Colonic mucosa (tissue), 4 donors: ENCODE measurements at places on chromosomes 4 and X.

- DNase-seq: peak; percentile 49
Measured at GRCh38 chr4:26410385-26411293, 79.6 kb downstream of the CCKAR start.

- no peak for DNase-seq
Measured at GRCh38 chr4:109649872-109650271, 53.4 kb downstream of the CASP6 start.

DNA sequence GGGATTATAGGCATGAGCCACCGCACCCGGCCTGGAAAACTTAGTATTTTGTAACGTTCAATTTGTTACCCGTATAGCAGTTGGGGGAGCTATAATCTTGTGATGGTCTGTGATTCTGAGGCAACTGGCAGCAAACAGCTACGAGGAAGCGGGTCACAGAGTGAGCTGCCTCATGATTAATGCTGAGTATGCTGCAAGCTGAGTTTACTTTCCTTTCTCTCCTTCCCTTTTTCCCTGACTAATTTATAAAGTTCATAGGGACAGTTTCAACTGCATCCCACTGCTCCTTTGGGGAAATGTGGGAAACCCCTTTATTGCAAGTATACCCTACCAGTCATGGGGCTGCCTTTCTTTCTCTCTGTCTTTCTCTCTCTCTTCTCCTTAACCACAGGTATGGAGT, 17.7 kb upstream of the ELOVL6 start:
- DNase-seq: no peak

DNA sequence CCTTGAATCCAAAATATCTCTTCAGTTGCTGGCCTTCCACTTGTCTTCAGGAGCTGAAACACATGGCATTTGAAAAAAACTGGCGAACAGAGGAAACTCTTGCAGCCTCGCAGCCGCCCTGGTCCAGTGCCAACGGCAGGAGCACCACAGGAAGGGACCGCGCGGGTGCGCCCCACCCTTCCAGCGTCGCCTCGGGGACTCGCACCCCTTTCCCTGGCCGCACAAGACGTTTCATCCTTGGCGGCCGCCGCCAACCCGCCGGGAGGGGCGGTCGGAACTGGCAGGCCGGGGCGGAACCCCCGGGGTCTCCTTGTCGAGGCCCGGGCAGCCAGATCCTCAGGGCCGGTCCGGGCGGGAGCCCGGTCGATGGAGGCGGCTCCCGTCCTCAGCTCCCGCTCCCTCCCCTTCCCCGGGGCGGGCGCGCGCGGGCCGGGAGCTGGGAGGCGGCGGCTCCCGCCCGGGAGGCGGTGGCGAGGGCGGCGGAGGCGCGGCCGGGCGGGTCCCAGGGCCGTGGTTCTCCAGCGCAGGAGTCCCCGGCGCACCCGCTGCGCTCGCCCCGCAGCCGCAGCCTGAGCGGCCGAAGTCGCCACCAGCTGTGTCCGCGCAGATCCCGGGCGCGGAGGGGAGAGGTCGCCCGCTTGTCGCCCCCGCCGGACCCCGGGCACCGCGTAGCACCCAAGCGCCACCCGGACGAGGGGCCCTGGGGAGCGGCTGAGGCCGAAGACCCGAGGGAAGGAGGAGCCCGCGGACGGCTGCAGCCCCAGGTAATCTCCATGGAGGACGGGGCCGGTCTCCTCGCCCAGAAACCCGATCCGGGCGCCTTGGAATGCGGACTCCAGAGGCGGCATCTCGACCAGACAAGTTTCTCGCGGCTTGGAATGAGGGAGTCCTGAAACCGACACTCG, 886 bp upstream of the NDST3 start:
- DNase-seq: peak; percentile 63

- no peak for DNase-seq
Measured at GRCh38 chrX:13376857-13377549, 57.1 kb upstream of the ATXN3L start.

GRCh38 chr4:136881666-136882065, 650.6 kb downstream of the PCDH18 start:
- DNase-seq: no peak

- no peak for DNase-seq
Measured at GRCh38 chr4:186644311-186644638, 79.4 kb downstream of the FAT1 start.

DNA sequence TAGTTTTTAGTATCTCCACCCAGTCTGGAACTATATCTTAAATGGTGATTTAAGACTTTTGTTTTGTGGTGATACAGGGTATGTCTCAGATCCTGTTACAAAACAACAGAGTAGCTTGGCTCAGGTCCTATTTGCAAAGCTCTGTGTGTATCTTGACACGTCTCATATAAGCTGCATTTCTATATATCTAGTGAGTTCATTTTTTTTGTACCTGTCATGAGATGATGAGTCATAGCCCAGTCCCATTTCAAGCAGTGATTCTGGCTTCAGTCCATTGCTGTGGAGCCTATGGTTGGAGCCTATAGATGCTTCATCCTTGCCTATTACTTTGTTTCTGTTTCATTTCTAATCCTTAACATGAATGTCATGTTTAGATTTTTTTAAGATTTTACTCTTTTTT, 23.0 kb downstream of the GRXCR1 start:
- DNase-seq: no peak

DNA sequence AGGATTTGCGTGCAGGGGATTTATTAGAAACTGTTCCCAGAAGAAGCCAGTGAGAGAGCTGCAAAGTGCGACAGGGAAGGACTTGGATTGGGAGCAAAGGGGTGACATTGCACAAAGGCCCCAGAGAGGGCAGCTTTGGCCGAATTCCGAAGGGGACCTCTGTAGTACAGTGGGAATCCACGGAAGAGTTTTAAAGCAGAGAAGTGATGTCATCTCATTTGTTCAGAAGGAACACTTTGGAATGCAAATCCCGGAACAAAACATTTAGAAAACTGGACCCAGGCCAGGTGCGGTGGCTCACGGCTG, 71.7 kb downstream of the FAM184B start:
- DNase-seq: no peak

DNA sequence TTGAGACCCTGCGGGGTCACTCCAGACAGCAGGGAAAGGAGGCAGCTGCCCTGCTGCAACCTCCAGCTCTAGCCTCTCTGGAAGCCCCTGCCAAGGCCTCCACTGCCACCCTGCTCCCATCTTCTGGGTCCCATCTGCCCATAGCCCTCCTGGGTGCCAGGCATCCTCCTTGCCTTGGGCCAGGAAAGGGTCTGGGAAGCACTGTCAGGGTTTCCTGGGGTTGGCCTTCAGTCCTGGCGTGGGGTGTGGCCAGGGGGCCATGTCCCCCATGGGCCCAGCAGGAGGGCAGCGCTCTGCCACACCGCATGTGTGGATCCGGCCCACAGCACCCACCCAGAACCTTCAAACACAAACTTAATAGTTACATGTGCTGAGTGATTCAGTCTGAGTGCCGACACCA, 3.4 kb upstream of the CPLX1 start:
- no peak for DNase-seq

GRCh38 chr4:61149278-61149677, 50.8 kb upstream of the ADGRL3 start:
- no peak for DNase-seq

- DNase-seq: no peak
Measured at GRCh38 chr4:107292979-107293378, 256.9 kb upstream of the DKK2 start.

DNA sequence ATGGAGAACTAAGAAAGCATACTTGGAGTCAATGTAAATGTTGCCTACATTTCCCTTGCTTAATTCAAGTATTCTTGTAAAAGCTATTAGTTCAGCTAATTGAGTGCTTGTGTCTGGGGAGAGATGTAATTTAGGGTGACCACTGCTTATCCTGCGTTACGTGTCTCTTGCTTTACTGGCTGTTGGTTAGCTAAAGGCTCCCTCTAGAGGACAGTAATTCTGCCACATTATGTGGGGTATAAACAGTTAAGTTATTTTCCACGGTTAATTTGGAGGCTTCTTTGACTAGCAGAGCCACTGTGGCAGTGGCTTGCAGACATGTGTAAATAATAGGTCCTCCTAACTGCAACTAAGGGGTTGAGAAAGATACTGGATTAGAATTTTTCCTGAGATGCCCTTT, 25.3 kb upstream of the NAF1 start:
- DNase-seq: no peak

DNA sequence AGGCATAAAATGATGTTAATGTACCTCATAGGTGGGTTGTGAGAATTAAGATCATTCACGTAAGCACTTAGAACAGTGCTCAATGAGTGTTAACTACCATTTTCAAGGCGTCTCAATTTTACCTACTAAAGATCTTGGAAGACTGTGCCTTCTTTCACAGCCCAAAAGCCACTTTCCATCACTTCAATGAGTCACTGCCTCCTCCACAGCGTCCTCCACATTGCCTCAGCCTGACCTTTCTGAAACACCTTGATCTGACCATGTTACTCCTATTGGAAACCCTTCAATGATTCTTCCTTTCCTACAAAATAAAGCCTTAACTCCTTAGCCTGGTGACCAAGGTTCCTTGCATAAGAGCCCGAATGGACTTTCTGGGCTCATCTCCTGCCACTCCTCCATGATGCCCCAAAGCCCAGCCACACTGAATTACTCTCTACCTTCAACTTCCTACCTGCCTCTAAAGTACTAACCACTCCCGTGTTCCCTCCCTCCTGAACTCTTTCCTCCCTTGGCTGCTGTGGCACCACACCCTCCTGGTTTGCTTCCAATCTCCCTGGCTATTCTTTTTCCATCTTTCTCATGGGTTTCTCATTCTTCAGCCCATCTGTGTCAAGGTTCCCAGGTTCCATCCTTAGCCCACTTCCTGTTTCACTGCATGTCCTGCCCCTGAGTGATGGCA, 22.1 kb downstream of the SLC25A53 start:
- DNase-seq: no peak

GRCh38 chr4:184616633-184617551, 32.4 kb downstream of the CASP3 start:
- no peak for DNase-seq

GRCh38 chr4:177569434-177569833, 127.2 kb upstream of the AGA start:
- no peak for DNase-seq

DNA sequence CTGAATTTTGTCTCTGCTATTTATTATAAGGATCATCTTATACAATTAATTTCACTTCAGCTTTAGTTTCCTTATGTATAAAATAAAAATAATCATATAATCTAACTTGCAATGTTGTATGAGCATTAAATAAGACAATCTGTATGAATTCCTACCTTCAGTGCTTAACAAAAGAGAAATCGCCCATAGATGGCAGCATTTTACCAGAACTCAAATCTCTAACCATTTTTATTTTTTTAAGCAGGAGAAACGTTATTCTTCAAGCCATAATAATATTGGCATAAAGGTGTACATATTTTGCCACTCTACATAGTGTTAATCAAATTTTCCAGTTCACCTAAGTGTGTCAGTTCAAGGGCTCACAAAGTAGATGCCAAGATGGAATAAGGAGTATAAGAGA, 78.8 kb downstream of the TMEM47 start:
- no peak for DNase-seq

- no peak for DNase-seq
Measured at GRCh38 chr4:171880136-171880535, 66.9 kb downstream of the GALNTL6 start.
